K562 (cell line): ENCODE measurements at places on chromosomes 16 and 17.

GRCh38 chr16:1613211-1613622 is 1.1 kb downstream of the CRAMP1 start:
- peaks cover 13% of the 10 kb centered on the region; the same call in 2 of the 3 replicates for H3K4me1 ChIP-seq
- DNase-seq = no peak
- H3K27ac ChIP-seq = peak overlapping the region; percentile 88
- H3K4me3 ChIP-seq = peak overlapping the region; percentile 97
- H3K27me3 ChIP-seq = no peaks in the 10 kb centered on the region

DNA sequence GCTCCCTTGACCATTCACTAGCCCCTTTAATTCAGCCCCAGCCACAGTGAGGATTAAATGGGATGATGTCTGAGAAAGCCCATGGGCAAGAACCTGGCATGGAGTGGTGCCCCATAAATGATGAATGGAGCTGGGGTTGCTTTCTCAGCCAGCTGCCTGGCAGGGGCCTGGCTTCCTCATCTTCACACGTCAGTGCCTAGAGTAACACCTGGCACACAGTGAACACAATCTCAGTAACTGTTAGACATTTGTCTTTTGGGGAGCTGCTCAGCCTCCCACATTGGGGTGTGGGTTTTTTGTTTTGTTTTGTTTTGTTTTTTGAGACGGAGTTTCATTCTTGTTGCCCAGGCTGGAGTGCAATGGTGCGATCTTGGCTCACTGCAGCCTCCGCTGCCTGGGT is 47.5 kb upstream of the MEOX1 start:
- H3K27ac ChIP-seq = no peak overlapping the region
- no peaks in the 10 kb centered on the region for H3K36me3 ChIP-seq
- no peak for DNase-seq
- H3K27me3 ChIP-seq = peaks cover 32% of the 10 kb centered on the region
- H3K4me1 ChIP-seq = peaks cover 6% of the 10 kb centered on the region

DNA sequence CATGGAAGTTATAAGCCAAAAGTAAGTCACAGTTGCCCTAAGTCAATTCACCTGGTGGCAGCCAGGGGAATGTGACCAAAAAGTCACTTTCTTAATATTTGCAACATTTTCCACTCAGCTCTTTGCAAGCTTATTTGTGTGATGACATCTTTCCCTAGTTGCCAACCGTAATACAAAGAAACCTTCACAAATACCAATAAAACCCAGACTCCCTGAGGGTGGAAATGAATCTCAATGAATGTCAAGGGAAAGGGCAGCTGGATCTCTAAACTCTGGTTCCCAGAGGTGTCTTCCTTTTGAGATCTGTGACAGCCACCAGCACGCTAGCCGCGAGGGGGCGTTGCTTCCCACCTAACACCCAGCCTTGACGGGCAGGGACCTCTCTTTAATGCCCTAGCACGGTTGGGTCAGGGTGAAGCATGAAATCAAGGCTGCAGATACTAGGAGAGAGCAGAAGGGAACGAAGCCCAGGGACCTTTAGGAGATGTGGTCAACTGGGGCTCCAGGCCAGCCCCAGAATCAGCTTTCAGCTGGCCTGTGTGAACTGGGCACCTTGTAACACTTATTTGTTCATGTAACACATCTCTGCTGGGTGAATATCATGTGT is 82.2 kb downstream of the CMC2 start:
- no peaks in the 10 kb centered on the region for H3K4me1 ChIP-seq
- peaks cover 6% of the 10 kb centered on the region; the same call in 2 of the 3 replicates for H3K27me3 ChIP-seq
- no peak overlapping the region for H3K27ac ChIP-seq
- no peaks in the 10 kb centered on the region for H3K36me3 ChIP-seq
- no peak overlapping the region for H3K4me3 ChIP-seq

DNA sequence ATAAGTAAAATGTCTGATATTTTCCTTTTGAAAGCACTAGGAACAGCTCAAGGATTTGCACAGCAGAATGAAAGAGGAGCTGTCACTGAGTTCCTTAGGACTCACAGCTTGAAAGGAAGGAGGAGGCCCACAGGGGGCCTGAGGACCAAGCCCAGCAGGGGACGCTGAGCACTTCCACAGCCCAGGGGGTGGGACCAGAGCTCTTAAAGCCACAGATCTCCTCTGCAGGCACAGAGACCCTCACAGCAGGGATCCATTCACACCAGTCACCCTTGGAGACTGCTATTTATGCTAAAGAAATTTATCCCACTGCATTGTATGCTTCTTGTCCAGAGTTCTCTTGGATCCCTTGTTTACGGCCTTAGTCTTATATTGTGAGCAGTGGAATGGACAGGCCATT is 253.3 kb downstream of the STX8 start:
- H3K4me3 ChIP-seq = no peak overlapping the region
- no peaks in the 10 kb centered on the region; the same call in 2 of the 3 replicates for H3K27me3 ChIP-seq
- DNase-seq = no peak
- no peaks in the 10 kb centered on the region for H3K36me3 ChIP-seq

GRCh38 chr17:14621826-14622614 is 321.1 kb downstream of the HS3ST3B1 start:
- H3K27ac ChIP-seq = no peak overlapping the region
- H3K27me3 ChIP-seq = no peaks in the 10 kb centered on the region
- no peaks in the 10 kb centered on the region for H3K4me1 ChIP-seq
- H3K36me3 ChIP-seq = no peaks in the 10 kb centered on the region
- DNase-seq = no peak
- H3K4me3 ChIP-seq = no peak overlapping the region
